Kidney (tissue), 22 donors: ENCODE measurements at places on chromosomes 3 and 15. TPM values are rescaled to one million over a fixed set of nuclear protein-coding genes. Genes with fewer than 3 reads are reported as not detected.

GPR160 gene
- polyA plus RNA-seq = 23.7 TPM

PCSK6 gene
- 3.8 TPM for polyA plus RNA-seq

STARD9 gene
- polyA plus RNA-seq = 1.1 TPM

TGM4 gene
- not detected for polyA plus RNA-seq

SERP1 gene
- 84.0 TPM for polyA plus RNA-seq

EPHA3 gene
- polyA plus RNA-seq = 0.19 TPM

NR2F2 gene
- 42.5 TPM for polyA plus RNA-seq

AADACL2 gene
- polyA plus RNA-seq = not detected
